NCI-H524 treated with DMSO at 0.1 percent for 48 hours (cell line): ENCODE measurements at places on chromosomes 1 and 21.

- DNase-seq: no peak
Measured at GRCh38 chr1:93770640-93771039, 89.0 kb upstream of the BCAR3 start.

GRCh38 chr1:53129891-53130597 is 12.4 kb downstream of the SLC1A7 start:
- no peak for DNase-seq

DNA sequence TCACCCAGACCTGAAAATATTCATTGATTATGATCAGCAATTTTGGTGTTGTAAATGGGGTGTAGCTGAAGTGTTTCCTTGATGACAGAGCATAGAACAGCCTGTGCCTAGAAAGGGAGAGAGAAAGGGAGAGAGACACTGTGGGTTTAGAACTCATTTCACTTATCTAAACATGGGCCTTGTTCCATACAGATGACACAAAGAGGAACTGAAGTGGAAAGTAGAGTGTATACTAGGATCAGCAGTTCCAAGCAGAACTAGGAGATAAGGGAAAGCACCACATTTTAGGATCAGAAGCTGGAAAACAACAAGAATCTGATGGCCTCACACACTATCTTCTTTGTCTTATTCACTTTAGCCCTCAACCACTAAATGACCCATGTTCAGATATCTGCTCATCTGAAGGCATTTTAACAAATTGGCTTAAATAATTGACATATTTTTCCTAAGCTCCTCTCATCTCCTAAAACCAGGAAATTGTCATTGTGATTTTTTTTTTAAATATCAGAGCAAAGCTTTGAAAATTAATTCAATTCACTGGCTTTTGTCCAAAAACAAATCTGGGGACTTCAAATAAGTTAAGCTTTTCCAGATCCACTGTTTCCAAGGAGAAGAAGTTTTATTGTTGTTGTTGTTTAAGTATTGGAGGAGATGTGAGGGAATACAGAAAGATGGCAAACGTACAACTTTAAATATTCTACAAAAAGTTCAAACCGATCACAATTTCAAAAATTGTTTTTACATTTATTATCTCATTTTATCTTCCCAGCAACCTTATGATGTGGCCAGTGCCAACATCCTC is 103.8 kb downstream of the LYPLAL1 start:
- no peak for DNase-seq

DNA sequence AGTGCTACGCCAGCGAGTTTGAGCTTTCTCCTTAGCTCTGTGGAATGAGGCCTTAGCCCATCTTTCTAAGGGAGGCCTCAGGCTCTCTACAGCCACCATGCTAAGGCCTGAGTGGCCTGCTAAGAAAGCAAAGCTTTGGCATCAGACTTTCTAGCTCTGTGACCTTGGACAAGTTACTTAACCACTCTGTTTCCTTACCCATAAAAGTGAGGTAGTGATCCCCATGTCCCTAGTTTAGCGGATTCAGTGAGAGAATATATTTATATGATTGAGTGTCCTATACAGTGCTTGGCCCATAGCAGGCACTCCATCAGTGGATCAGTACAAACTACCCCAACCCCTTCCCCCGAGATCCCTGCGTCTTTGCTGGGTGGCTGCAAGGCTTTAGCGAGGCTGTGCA is 4.0 kb downstream of the POGK start:
- DNase-seq: no peak

DNA sequence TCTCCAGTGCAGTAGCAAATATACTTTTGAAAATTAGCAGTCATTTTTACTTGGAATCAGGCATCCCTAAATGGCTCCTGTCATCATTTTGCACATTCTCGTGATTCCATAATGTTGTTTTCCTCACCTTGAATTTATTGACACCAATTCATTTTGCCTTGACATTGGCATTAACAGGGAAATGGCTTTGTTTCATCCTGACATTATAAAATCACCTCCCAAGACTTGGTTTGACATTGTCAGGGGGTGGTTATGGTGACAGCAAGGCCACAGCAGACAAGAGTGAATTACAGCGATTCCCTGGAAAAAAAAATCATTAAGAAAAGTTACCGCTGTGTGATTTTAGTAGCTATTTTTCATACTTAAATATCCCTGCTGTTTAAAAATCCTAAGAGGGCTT is 327.0 kb downstream of the NTNG1 start:
- DNase-seq: no peak

DNA sequence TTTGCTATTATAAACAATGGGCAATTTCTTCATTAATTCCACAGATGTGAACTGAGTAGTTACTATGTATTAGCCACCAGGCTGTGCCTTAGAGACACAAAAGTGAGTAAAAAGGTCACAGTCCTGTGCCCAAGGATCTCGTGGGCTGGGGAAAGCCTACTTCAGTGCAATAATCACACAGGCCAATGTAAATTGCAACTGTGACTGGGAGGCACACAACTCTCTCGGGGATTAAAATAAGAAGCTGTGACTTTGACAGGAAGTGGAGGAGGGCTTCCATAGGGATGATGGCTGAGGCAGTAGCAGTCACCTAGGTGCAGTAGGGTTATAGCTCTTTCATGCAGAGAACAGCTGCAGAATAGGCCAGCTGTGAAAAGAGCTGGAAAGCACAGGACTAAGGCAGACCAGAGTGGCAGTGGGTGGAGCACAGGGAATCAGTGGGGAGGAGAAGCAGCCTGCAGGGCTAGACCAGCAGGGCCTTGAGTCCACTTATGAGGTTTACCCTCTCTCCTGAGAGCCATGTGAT is 121.9 kb downstream of the MAB21L3 start:
- peak; percentile 8 for DNase-seq

DNA sequence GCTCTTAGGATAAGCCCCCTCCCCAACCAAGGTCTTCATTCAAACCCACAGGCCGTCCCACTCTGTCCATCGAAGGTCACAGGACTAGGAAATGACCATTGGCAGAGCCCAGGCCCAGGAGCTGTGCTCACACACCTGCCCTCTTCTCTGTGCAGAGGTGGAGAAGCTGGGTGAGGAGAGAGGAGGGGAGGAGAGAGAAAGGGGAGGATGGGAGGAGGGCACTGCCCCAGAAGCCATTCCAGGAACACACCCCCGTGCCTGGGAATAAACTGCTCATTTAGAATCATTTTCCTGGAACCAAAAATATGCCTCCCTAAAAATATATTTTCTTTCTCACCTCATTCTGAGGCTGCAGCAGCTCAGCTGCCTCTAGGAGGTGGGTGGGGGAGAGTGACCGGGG is 6.4 kb upstream of the SDC3 start:
- DNase-seq: no peak

- DNase-seq: no peak
Measured at GRCh38 chr1:168230709-168231108, 4.9 kb downstream of the SFT2D2 start.

GRCh38 chr1:56094168-56094567 is 485.2 kb downstream of the PLPP3 start:
- DNase-seq: no peak

DNA sequence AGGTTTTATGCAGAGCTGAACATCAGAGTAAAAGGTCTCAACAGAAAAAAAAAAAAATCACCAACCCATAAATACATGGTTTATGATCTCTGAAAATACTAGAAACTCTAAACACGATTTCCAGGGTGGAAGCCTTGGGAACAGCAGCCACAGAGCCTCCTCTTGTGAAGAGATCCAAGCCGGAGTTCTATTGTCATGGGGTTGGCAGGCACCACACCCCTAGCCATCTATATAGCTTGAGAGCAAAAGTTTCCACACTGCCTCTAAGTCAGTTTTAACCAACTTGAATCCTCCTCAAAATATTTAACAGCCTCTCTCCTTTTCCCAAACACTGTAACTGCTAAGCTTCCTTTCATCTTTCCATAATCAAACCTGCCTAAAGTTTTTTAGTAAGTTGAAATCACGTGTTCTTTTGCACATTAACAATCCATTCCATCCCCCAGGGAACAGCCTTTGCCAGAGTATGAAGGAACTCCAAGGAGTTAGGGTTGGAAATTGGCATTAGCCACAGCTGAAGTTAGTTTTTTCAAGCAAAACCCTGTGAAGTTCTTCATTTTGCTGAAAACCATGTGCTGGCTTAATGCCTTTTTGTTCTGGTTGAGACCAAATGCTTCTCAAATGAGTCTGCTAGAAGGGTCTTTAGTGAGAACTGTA is 13.8 kb upstream of the SEC16B start:
- DNase-seq: no peak

DNA sequence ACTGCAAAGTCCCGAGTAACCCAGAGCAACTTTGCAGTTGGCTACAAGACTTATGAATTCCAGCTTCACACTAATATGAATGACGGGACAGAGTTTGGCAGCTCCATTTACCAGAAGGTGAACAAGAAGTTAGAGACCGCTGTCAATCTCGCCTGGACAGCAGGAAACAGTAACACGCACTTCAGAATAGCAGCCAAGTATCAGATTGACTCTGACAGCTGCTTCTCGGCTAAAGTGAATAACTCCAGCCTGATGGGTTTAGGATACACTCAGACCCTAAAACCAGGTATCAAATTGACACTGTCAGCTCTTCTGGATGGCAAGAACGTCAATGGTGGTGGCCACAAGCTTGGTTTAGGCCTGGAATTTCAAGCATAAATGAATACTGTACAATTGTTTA is 66.8 kb downstream of the ACBD6 start:
- peak; percentile 6 for DNase-seq

- no peak for DNase-seq
Measured at GRCh38 chr1:161986328-161986727, 37.3 kb downstream of the OLFML2B start.

- DNase-seq: no peak
Measured at GRCh38 chr1:71785000-71785399, 497.3 kb downstream of the NEGR1 start.

GRCh38 chr21:42627527-42628289 is 25.7 kb upstream of the PDE9A start:
- no peak for DNase-seq

DNA sequence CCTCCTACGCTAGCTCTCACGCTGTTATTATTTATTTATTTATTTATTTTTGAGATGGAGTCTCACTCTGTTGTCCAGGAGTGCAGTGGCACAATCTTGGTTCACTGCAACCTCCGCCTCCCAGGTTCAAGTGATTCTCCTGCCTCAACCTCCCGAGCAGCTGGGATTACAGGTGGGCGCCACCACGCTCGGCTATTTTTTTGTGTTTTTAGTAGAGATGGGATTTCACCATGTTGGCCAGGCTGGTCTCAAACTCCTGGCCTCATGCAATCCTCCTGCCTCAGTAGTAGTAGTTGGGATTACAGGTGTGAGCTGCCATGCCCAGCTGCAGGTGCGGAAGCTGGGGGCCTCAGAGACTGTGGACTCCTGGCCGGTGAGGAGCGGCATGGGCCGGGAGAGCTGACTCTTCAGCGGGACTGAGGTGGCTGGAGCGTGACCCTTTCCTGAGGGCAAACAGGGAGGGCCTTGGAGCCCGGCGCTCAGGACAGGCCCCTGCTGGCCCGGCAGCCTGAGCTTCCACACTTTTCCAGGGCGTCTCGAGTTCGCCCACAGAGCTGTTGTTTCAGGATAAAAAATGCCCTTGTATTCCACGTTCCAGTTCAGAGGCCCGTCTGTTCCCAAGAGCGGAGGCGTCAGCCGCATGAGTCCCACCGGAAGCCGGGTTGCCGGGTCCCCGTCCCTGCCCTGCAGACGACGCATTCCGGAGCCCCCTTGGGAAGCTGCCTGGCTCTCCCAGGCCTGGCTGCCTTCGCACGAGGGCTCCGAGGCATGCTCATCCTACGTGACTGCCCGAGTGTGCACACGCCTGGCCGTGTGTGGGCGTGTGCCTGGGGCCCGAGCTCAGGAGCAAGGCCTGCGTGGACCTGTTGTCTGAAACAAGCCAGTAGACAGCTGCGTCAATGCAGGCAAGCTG is 126.2 kb downstream of the SIK1 start:
- no peak for DNase-seq

- DNase-seq: no peak
Measured at GRCh38 chr1:14567903-14568302, 30.6 kb upstream of the KAZN start.

GRCh38 chr21:43921571-43921978 is 56.6 kb downstream of the AGPAT3 start:
- no peak for DNase-seq

DNA sequence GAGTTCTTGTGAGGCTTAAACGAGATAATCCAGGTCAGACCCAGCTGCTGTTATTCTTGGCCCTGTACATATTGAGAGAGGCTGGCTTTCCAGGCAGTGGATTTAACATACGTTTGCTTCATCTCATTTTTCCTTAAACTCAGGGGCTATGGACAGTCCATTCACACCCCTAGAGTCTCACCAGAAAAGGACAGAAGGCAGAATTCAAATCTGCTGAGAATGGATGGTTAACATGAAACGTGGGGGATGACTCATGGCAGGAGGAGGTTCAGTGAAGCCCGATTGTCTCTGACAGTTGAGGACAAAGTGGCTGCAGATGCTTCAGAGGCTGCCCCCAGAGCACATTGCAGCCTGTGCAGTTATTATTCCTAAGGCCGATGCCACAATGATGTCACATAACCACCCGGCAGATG is 39.5 kb downstream of the TGFB2 start:
- DNase-seq: peak; percentile 79

- no peak for DNase-seq
Measured at GRCh38 chr1:24898152-24898908, 31.7 kb downstream of the RUNX3 start.

GRCh38 chr1:151282883-151283725 is 1.0 kb downstream of the ZNF687 start:
- no peak for DNase-seq

DNA sequence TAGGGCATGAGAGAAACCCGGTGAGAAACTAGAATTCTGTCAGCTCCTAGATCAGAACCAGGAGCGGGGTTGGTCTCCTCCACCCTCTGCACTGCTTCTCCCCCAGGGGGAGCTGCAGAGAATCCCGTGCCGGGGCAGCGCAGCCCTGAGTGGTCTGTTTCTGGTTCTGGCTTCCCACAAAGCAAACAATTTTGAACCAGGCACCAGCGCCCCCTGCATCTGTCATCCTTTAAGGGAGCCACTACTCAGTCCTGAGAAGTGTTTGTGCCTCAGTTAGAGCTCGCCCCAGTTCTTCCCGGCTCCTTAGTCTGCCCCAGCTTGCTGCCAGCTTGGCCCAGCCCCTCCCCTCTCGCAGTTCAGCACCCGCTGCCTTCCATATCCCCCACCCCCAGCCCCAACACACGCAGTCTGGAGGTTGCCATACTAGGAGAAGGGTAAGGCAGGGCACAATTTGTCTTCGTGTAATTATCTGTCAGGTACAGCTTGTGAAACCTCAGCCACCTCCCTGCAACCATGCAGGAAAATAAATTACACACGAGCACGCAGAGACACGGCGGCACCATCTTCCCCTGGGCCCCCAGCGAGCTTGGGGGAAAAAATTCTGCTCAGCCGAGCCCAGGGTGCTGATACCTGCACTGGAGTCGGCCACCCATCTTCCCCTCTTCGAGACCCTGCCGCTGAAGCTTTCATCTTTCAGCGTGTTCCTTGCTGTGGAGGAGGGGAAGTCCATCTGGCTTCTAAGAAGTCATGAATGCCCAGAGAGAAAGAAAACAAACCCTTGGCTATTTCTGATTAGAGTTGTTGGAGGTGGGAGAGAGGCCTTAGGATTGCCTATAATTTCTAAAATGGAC is 62.6 kb upstream of the CD1D start:
- DNase-seq: no peak
